ENCODE measurements at places on chromosomes 7 and 10.

GRCh38 chr7:134766779-134767519 lies 12.5 kb upstream of the CALD1 start:
- no peak for DNase-seq

DNA sequence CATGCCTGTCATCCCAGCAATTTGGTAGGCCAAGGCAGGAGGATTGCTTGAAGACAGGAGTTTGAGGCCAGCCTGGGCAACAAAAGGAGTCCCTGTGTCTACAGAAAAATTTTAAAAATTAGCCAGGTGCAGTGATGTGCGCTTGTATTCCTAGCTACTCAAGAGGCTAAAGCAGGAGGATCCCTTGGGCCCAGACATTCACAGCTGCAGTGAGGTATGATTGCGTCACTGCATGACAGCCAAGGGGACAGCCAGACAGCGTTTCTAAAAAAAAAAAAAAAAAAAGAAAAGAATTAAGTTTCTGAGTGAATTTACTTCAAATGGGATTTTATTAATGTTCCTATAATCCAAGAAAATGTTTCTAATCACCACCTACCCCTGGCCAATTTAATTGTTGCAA lies 87.4 kb upstream of the RNF148 start:
- DNase-seq = no peak

DNA sequence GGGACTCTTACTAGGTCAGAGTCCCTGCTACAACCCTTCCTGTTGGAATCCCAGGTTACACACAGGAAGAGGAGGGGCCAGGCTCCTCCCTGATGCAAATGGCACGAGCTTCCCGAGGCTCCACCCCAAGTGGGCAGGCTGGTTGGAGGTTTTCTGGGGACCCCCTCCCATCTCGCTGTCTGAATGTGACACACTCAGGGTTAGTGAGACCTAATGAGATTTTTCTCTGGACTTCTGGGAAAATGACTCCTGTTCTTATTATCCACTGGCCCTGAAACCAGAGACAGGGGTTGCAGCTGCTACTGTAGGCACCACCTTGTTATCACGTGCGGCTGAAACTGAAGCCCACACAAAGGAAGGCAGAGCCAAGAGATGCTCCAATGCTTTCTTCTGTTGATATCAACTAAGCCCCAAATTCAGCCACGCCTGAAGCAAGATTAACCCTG lies 103.3 kb downstream of the FAM107B start:
- DNase-seq = no peak

- DNase-seq = no peak
Observed at GRCh38 chr7:73452999-73453635, 19.5 kb downstream of the FZD9 start.

DNA sequence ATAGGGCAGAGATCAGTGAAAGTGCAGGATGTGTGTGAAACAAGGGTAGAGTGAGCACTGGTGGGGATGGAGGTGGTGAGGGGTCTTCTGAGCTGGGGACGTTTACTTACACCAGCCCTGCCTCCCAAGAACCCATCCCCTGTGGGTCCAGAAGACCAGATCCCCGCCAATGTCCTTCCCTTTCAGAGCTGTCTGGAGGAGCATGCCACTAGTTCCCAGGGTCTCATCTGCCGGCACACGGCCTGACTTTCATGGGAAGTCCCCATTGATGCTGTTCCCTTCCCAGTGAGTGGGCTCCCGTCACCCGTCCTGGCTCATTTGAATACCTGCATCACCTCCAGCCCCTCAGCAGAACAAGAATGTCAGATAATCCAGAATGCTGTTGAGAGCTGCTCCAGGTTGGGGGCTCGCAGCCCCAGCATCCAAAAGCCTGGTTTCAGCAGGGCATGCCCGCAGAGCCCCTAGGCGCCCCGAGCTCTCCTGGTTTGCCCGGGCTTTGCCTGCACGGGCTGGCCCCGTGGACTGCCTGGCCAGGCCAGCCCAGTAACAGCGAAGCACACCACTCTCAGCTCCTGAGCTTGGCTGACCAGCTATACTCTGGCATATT lies 246.7 kb downstream of the MGMT start:
- DNase-seq = no peak

- DNase-seq = no peak
Observed at GRCh38 chr7:139596626-139597025, 73.1 kb downstream of the CLEC2L start.

Measured in activated CD4-positive, alpha-beta T cell treated with anti-CD3 and anti-CD28 coated beads, Interleukin-2, amount 50 U/mL, for 48 hours (primary cell).